ENCODE measurements at places on chromosomes 5 and 9.

DNA sequence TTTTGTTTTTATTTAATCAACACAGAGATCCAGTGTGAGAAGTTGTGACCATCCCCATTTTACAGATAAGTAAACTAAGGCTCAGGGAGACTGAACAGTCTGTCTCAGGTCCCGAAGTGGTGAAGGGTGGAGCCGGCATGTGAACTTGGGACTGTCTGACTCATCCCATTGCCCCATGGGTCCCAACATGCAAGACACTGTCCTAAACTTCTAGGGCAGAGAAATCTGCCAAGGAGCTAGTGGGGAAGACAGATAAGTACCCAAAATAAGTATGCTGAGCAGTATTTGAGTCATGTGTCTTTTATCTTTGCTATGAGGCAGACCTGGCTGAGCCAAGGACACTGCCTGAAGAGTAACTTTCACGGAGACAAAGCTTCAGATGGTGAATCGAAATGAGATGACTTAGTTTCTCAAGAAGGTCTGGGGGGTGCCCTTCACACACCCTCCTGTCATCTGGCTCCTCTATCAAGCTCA, 64.3 kb upstream of the SLC25A51 start:
- DNase-seq, result no peak

- DNase-seq, result no peak
Observed at GRCh38 chr5:7410936-7411511, 15.1 kb downstream of the ADCY2 start.

DNA sequence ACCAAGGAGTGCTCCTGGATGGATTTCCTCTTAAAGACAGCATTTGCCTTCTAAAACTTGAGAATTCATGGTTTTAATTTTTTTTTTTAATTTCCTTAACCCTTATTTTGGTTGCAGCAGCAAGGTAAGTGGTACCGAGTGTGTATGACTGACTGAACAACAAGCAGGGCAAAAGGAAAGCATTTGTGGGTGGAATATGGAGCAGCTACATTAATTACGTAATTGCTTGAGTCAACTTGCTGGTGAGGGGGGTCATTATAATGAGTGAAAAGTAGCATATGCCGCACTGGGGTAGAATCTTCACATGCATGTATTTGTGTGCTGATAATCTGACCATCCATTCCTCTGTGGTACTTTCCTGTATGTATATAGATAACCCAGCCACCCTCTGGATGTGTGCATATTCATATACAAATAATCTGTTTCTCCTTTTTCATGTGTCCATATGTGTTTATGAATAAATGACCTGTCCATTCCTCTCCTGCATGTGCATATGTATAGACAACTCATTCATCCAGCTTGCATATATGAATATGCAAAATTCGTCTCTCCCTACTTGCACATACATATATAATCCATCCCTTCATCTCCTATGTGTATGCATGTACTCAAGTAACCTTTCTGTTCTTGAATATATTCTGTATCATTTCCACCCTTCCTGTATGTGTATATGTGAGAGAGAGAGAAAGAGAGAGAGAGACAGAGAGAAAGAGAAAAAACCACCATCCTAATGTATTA, 147.5 kb upstream of the RUSC2 start:
- DNase-seq, result no peak

GRCh38 chr5:151238303-151238741, 14.4 kb upstream of the CCDC69 start:
- peak; percentile 60 for DNase-seq

GRCh38 chr5:131413605-131414559, 150.0 kb downstream of the CDC42SE2 start:
- DNase-seq, result peak; percentile 21

- DNase-seq, result peak; percentile 25
Observed at GRCh38 chr5:126449751-126450271, 26.6 kb downstream of the GRAMD2B start.

GRCh38 chr9:106846857-106847256, 16.1 kb upstream of the ZNF462 start:
- DNase-seq, result no peak

GRCh38 chr5:142082182-142082781, 26.3 kb upstream of the NDFIP1 start:
- no peak for DNase-seq

- DNase-seq, result no peak
Observed at GRCh38 chr9:137427454-137428310, 4.5 kb downstream of the NOXA1 start.

DNA sequence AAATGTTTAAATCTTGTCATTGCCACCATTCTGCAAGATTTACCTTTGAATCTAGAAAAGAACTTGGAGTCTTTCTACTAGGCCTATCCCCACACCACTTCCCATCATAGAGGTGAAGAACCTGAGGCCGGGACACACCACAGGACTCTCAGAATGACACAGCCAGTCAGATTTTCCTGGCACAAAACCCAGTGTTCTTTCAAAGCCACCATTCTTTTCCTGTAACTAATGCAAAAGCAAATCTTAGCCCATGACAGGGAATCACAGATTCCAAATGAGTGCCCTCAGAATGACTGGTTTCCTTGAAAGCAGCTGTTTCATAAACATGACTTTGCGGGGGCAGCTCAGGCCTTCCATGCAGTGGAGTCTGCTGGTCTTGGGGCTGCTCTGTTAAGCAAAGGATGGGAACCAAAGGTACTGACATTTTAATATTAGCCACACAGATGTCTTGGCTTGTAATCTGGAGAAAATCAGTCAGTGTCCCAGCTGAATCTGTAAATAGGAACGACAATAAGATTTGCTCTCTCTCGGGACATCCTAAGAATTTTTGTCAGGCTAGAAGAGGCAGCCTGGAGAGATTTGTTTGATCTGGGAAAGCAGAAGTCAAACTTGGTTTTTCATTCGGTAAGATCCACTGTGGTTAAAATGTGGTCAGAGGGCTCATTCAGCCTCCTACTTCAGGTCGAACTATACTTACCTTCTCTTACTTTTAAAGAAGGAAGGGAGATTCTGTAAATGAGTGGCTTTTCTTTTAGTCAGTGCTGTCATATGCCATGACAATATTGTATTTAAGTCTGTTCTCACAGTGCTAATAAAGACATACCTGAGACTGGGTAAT, 115.1 kb downstream of the PALM2AKAP2 start:
- no peak for DNase-seq

GRCh38 chr5:42991404-42992087, 48.6 kb downstream of the ANXA2R start:
- DNase-seq, result peak; percentile 74

- DNase-seq, result no peak
Observed at GRCh38 chr9:93295031-93295430, 111.1 kb downstream of the WNK2 start.

DNA sequence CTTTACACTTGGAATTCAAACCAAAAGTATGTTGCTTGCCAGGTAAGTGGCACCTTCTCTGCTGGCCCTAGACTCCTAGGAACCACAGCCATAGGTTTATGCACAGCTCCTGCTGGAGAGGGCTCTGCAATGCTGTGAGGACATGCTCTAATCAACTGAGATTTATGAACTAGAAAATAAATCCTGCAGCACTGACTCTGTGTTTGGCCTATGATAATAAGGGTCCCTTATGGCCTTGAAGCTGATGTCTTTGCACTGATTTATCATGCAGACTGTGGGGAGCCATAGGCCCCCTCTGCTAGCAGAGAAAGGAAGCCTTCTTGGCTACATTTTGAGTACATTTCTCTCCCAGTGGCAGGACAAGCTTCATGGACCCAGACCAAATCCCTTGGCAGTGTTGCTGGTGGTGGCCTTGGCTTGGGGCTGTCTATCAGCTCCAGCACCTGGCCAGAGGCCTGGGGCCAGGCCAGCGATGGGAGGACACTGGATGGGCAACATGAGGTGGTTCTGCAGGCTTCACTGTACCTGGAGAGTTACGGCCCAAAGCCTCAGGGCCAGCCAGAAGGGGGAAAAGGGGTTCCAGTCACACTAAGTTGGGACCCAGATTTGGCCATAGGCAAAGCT, 178.0 kb downstream of the SEMA6A start:
- DNase-seq, result no peak

DNA sequence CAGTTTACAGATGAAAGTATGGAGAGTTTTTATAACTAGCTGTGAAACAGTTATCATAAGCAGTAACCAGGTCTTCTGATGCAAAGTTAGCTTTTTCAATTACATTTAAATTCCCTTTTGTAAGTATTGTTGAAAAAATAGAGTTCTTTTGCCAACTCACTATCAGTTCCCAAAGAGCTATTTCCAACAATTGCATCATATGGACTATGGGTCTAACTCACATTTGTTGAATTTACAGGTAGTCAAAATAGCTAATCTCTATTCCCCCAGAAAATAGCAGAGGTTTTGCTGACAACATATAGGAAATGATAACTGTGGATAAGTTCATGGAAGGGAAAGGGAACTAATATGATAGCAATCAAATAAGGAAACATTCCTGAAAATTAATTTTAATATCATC, 1.4 kb downstream of the SPINK1 start:
- no peak for DNase-seq

DNA sequence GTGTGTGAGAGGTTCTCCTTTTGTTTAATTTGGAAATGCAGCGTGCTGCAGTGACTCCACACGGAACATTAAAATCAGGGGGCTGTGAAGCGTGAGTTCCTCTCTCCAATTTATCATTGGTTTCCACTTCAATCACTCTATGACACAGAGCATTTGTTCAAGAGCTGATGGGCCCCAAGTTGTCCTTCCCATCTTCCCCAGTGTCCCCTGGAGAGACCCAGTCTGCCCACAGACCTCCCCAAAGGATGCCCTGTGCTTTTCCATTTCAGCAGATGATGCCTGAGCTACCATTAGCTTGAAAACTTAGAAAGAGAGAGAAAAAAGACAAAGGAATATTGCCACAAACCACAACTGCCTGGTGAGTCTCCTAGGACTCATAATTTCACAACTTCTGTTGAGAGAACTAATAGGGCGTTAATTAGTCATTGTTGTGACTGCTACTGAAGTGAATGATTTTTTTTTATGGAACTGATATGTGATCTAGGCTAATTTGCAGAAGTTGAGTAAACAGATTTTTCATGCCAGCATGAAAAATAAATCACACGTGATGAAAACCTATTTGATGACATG, 772.7 kb downstream of the SEMA5A start:
- no peak for DNase-seq
